T-helper 17 cell (primary cell): ENCODE measurements at places on chromosomes 2 and 18. TPM values are rescaled to one million over a fixed set of nuclear protein-coding genes. Genes with fewer than 3 reads are reported as not detected.

The RNF103 gene
- 57.2 TPM for total RNA-seq

- peak overlapping the region; percentile 27 for H3K27ac ChIP-seq
- H3K36me3 ChIP-seq, result peaks cover 3% of the 10 kb centered on the region
- H3K27me3 ChIP-seq, result no peaks in the 10 kb centered on the region
- no peak for DNase-seq
- peak overlapping the region; percentile 50 for H3K4me3 ChIP-seq
Observed at GRCh38 chr2:33484042-33484621, 7.7 kb downstream of the RASGRP3 start.

DNA sequence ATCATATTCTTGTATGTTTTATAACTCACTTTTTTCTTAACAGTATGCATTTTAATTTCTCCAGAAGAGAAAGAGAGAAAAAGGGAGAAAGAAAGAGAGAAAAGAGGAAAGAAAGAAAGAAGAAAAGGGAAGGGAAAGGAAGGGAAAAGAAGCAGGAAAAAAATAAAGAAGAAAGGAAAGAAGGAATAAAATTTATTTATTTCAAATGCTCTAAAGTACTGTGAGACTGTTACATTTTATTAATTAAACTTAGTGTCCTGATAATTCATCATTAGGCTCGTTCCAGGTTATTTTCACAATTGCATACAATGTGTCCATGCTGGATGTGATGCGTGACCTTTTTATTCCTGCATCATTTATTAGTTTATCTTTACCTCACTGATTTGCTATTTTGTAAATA, 1023.4 kb upstream of the KLHL29 start:
- H3K27ac ChIP-seq, result no peak overlapping the region
- no peaks in the 10 kb centered on the region for H3K36me3 ChIP-seq
- H3K4me1 ChIP-seq, result no peaks in the 10 kb centered on the region

DNA sequence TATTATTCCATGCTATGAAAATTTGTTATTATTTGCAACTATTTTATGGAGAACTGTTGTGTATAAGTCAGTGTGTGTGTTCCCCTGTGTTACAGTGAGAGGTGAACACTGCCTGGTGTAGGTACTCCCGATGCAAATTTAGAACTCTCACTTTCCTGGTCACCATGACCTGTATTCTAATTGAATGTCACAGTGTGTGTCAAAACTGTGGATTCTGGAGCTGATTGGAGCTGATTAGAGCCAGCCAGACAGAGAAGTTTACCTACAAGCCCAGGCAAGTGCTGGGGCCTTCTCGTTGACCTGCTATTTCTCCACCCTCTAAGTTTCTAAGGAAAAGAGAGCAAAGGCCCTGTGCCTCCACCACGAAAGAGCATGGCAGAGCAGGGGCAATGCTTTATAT, 216.0 kb downstream of the NYAP2 start:
- no peaks in the 10 kb centered on the region for H3K4me1 ChIP-seq
- peaks cover 2% of the 10 kb centered on the region for H3K36me3 ChIP-seq
- no peak overlapping the region for H3K4me3 ChIP-seq
- no peak for DNase-seq
- no peak overlapping the region for H3K27ac ChIP-seq

- H3K27me3 ChIP-seq, result no peaks in the 10 kb centered on the region
- no peak overlapping the region for H3K27ac ChIP-seq
- H3K4me3 ChIP-seq, result no peak overlapping the region
- no peaks in the 10 kb centered on the region for H3K36me3 ChIP-seq
- DNase-seq, result no peak
Observed at GRCh38 chr18:69109686-69110085, 291.0 kb upstream of the DOK6 start.

GRCh38 chr2:8098476-8099266, 583.2 kb upstream of the ID2 start:
- no peak overlapping the region for H3K27ac ChIP-seq
- no peaks in the 10 kb centered on the region for H3K4me1 ChIP-seq
- H3K36me3 ChIP-seq, result no peaks in the 10 kb centered on the region
- H3K27me3 ChIP-seq, result no peaks in the 10 kb centered on the region
- no peak overlapping the region for H3K4me3 ChIP-seq
- DNase-seq, result no peak

- no peaks in the 10 kb centered on the region for H3K27me3 ChIP-seq
- no peak overlapping the region for H3K27ac ChIP-seq
- no peak for DNase-seq
- no peaks in the 10 kb centered on the region for H3K36me3 ChIP-seq
- no peaks in the 10 kb centered on the region for H3K4me1 ChIP-seq
- H3K4me3 ChIP-seq, result no peak overlapping the region
Observed at GRCh38 chr2:184793176-184793575, 194.8 kb downstream of the ZNF804A start.

DNA sequence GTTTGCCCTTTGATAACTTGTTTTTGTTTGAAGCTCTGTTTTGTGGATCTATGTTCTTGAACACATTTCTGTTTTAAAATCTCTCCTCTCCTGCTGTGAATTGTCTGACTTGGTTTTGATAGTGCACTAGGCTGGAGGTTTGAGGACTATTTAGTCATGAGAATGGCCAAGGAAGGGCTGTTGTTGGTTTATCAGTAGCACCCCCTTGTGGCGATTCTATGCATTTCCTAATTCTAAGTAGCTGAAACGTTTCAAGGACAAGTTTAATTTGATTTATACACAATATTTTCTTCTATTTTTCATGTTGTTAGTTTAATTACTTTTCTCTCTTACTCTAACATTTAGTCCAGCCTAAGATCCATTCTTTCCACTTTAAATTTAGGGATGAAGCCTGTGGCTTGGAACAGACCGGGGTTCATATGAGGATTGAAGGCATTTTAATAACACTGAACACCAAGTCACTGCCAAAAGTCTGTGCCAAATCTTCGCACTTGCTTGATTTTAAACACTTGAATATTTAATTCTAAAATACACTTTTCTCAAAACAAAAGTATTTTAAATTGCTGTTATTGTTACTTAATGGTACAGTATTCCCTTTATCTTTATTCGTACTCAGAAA, 166.0 kb downstream of the SOCS6 start:
- no peak for DNase-seq
- no peak overlapping the region for H3K27ac ChIP-seq
- peaks cover 39% of the 10 kb centered on the region for H3K27me3 ChIP-seq
- H3K36me3 ChIP-seq, result peaks cover 4% of the 10 kb centered on the region
- H3K4me3 ChIP-seq, result no peak overlapping the region
